ENCODE measurements at places on chromosomes 5 and 9.

DNA sequence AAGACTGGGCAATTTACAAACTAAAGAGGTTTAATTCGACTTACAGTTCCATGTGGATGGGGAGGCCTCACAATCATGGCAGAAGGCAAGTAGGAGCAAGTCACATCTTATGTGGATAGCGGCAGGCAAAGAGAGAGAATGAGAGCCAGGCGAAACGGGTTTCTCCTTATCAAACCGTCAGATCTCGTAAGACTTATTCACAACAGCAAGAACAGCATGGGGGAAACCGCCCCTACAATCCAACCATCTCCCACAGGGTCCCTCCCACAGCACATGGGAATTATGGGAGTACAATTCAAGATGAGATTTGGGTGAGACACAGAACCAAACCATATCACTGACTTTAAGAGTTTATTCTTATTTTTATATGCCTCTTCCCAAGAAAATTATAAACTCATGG, 60.3 kb downstream of the RFK start:
- no peak for DNase-seq

DNA sequence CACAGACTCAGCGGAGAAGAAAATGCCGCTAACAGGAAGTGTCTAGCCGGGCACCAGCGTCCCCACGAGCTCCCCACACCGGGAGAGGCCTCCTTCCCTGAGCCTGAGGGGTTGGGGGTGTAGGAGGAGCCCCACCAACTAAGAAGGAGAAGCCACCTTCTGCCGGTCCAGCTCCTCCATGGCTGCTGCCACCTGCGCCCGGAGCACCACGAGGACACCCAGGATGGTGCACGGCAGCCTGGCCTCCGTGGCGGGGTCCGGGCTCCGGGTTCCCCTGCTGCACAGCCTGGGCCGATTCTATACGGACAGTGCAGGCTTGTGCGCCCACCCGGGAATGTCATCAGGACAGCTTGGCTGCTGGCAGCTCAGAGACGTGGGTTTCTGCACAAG, 297 bp downstream of the LCN8 start:
- DNase-seq, result no peak

DNA sequence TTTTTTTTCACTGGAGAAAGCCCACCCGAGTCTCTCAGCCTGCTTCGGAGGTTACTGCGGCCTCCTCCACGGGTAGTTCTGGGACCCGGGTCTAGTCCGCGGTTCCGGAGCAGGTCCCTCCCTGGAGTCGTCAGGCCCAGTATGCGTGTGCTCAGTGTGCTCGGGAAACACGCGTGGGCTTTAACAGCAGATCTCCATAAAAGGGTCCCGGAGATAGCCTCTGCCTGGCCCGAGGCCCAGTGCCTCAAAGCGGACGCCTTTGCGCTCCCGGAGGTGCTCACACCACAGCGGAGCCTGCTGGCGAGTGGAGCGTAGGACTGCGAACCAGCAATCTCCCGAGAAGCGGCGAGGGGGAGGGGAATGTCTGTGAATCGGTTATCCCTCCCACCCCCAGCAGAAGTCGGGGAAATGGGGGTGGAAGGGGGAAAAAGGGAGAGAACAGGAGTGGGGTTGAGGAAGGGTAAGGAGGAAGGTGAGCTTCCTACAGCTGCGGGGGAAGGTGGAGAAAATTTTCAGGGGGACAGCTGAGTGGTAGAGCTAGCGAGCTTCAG, 28.7 kb downstream of the CDKN2A start:
- DNase-seq, result peak; percentile 47

DNA sequence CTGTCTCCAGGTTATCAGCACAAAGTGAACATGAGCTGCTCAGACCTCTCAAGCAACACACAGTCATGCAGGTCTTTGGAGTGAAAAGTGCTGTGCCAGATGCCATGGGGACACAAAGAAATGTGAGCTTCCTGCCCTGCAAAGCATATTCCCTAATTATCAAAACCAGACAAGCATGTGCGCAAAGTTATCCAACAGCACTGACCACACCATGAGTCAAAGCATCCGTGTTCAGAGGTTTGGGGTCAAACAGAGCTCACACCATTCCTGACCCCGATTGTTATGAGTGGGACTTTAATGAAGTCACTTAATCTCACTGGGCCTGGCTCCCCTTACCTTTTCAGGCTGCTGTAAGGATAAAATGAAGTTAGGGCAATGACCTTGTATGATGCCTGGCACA, 138.5 kb downstream of the SLIT3 start:
- DNase-seq, result no peak

DNA sequence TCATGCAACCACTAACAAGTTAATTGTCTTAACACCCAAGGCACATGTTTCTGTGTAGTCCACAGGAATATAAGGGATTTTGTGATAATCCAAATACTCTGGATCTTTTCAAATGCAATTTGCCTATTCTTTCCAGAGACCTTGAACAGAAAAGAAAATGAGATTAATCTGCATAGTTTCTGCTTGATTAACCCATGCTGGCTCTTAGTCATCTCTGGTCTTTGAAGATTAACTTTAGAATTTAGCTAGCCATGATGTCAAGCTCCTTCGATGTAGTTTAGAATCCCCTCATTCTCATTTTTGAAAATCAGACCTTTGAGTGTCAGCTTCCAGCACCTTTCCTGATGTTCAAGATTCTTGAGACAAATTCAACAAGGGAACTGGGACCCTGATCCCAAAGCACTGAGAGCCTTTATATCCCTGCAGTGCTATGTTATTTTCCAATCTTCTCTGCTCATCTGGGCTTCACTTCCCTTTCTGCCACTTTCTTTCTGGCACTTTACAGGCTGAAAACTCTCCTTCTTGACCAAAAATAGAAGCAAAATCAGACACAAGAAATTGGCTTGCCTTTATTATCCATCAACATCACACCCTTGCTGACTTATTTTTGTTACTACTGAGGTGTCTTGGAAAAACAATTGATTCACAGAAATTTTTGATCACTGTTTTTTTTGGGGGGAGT, 155.5 kb downstream of the PALM2AKAP2 start:
- no peak for DNase-seq

GRCh38 chr5:166509085-166509484, 1782.4 kb upstream of the WWC1 start:
- DNase-seq, result no peak

All from spinal cord (tissue), 10 donors.